ENCODE measurements at places on chromosomes 2 and 18.

DNA sequence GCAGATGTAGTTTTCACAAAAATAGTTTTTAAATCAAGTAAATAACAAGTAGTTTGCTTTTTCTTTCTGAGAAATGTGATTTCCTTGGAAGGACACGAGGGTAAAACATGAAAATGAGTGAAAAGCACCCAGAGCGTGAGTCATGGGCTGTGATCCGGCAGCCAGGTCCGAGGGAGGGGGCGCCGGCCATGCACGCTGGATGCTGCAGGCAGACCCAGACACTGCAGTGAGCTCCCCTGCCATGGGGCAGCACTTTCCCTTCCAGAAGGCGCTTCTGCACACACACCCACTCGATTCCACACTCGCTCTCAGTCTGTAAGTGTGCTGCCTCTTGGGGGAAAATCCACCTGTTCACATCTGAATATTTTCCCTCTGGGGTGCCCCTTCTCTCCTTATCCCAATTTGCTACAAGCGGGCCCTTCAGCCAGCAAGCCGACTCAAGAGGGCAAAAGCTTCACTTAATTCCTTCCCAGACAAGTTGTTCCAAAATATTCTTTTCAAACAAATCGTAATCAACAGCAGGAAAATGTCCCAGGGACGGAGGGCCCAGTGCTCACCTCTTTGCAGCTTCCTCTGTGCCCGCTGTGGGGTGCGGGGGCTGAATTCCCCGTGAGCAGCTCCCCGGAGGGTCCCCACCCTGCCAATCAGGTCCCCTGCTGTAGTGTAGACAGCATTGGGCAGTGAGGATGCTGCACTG lies 87.0 kb upstream of the ID2 start:
- no peak for DNase-seq

GRCh38 chr2:174662859-174663258 lies 65.3 kb upstream of the WIPF1 start:
- DNase-seq = no peak

GRCh38 chr2:118150294-118150693 lies 62.0 kb downstream of the INSIG2 start:
- DNase-seq = no peak

DNA sequence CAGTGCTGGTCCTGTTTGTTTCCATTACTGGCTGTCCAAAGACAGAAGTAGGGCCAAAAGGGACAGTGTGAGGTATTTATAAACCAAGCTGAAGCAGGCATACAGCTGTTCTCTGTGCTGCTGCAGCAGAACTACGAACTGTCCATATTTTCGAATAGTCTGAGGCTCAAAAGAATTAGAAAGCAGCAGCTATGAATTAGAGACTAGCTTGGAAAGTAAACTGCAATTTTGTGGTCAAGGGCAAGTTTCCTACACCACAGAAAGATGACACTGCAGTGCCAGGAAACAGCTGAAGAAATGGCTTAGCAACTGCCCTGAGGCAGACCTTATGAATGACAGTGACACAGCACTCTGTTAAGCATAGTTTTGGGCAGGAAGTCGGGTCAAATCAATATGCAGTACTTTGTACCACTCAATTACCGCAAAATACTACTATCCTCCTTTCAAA lies 125.3 kb downstream of the TMEM131 start:
- DNase-seq = peak; percentile 52

DNA sequence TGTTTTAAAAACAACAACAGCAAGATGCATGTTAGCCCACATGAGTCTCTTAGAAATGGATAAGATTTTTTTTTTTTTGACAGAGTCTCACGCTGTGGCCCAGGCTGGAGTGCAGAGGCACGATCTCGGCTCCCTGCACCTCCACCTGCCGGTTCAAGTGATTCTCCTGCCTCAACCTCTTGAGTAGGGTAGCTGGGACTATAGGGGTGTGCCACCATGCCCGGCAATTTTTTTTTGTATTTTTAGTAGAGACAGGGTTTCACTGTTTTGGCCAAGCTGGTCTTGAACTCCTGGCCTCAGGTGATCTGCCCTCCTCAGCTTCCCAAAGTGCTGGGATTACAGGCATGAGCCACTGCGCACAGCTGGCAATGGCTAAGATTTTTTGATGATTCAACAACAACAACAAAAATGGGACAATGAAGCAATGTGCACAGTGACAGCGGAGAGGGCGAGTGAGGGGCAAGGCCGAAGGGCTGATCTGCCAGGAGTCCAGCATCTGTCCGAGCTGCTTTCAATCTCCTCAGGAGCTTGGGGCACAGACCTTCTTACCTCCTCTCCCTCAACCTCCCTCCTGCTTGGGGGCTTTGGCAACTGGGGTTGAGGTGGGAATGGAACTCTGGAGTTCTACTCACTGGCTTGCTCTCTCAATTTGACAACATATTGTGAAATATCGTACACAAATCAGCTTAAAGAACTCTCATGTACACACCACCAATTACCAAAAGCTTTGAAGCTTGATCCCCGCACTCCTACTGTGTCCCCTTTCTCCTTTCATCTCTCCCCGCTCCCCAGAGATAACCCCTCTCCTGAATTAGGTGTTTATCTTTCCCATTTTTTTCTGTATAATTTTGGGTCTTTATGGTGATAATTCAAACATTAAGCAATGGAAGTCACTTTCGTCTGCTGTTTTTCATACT lies 3.4 kb downstream of the ABCG8 start:
- DNase-seq = no peak

DNA sequence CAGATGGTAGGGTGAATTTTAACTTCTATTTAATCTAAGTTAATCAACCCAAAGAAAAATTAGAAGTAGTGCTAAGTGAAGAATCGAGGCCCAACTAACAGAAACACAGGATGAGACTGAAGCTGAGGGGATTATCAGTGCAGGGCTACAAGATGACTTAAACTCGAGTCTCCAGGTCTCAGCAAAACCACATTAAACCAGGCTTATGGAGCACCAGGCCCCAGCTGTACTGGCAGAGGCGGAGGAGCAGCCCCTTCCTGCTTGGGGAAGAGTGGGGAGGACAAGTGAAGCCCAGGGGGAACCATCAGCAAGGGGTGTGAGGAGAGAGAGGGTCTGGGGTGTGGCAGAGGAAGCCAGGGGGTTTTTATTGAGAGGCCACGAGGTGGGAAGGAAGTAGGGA lies 135.9 kb upstream of the EPAS1 start:
- no peak for DNase-seq

DNA sequence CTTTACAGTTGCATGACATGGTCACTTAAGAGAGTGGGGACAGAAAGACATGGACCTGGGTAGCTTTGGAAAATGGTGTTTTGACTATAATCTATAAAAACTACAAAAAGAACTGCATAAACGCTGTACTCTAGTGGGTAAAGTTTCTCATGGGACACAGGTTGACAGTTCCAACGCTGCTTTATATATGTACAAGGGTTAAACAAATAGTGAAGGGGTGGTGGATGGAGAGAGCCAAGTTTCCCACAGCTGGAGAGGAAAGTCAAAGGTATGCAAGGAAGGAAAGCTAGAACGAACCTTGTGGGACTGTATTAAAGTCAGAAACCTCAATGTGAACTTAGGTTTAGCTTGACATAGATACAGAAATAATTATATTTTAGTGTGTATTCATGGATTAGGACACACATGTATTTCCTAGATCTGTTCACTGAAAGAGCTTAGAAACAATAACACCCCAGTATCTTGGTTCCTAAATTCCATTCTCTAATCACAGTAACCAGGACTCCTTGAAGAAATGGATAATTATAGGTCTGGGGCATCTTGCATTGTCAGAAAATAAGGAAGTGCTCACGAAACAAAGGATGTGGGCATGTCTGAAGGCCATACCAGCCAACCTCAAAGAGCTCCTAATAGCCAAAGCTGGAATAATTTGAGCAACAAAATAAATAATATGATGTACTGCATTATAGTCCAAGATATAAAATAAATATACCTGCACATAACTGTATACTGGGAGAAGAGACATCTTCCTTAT lies 28.8 kb downstream of the TANC1 start:
- DNase-seq = no peak

GRCh38 chr2:229952256-229952835 lies 30.0 kb downstream of the FBXO36 start:
- no peak for DNase-seq

DNA sequence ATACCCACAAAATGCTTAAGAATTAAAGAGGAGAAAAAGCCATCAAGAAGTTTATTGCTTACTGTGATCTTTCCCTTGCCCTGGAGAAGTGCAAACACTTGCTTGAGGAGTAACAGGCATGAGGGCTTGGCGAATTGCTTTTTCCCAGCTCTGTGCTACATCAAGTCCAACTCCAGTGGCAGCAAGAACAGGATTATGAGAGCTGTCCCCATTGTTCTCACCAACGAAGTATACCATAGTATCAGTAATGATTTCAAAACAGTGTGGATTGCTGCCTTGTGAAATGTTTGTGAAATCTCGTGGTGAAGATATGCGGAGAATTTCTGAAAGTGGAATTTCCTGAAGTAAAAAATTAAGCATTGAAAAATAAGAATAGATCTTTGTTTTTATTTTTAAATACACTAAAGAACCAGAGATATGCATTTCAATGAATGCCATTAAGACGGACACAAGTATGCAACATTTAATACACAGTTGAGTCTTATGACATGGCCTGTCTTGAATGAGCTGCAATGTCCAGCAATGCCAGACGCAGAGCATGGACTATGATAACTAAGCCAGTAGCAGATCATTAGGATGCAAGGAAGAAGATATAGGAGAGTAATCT lies 43.0 kb downstream of the NDUFAF7 start:
- DNase-seq = no peak

- no peak for DNase-seq
These were observed 5.5 kb downstream of the CTDSP1 start for GRCh38 chr2:218405086-218405745.

- no peak for DNase-seq
These were observed 386.5 kb upstream of the DCC start for GRCh38 chr18:51953521-51953920.

Measured in Calu3 (cell line).